ENCODE measurements at places on chromosomes 3 and 15. TPM values are rescaled to one million over a fixed set of nuclear protein-coding genes. Genes with fewer than 3 reads are reported as not detected.

GOLGA6B gene
- not detected for total RNA-seq

CHDH gene
- 12.7 TPM for total RNA-seq

CTNNB1 gene
- 145 TPM for total RNA-seq

DNA sequence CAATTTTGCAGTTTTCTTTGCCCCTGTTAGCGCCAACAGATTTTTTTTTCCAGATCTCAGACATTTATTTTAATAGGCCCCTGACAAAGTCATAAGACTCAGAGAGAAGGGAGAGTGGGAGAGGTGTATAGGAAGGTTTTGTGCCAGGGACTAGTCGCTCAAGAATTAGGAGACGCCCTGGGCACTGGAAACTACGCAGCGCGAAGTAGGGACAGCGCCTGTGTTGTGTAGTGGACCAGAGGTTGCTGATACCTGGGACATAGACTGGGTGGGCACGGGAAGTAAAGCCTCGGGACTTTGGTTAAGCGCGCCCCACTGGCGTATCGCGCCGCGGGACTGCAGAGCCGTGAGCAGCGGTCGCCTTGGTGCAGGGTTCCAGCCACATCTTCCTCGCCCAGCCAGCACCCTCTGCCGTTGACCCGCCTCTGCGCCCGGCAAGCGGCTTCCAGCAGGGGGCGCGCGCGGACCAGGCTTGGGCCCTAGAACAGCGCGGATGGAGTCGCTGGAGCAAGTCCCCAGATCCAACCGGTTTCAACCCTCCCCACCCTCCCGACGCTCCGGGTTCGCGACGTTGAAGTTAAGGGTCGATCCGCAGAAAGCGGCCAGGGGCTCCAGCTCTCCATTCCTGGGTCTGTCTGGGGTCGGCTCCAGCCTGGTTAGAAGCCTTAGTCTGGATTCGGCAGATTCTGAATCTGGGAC, 3.0 kb upstream of the ISLR2 start:
- peak; percentile 95 for DNase-seq

DNA sequence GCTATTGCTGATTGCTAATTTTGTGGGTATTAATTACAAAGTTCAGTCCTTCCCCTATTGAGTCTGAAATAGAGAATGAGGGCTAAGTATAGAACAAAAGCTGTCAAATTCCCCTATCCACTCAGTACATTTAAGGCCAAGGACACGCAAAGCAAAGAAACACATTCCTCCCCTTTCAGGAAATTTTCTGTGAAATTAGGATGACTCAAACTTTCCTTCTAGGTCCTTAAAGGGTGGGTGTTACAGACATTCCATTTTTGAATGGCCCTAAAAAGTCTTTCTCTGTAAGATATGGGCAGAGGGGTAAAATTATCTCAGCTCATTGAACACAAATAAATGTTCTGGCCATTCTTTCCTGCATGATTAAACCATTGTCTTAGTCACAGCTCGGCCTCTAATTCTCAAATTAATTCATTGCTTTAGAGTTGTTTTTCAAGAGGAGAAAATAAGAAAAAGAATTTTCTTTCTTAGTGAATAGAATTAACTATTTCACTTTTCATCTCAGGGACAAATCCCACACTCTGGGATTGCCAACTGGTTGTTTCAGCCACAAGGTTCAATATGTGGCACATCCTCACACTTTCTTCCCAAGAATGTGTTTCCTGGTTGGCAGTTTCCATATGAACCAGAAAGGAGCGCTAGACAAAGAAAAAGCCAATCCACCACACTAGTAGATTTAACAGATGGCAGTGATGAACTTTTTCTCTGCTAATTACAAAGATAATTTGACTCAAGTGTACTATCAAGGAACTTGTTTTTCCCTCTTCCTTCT, 424.1 kb downstream of the ZNF385D start:
- DNase-seq: no peak

DNA sequence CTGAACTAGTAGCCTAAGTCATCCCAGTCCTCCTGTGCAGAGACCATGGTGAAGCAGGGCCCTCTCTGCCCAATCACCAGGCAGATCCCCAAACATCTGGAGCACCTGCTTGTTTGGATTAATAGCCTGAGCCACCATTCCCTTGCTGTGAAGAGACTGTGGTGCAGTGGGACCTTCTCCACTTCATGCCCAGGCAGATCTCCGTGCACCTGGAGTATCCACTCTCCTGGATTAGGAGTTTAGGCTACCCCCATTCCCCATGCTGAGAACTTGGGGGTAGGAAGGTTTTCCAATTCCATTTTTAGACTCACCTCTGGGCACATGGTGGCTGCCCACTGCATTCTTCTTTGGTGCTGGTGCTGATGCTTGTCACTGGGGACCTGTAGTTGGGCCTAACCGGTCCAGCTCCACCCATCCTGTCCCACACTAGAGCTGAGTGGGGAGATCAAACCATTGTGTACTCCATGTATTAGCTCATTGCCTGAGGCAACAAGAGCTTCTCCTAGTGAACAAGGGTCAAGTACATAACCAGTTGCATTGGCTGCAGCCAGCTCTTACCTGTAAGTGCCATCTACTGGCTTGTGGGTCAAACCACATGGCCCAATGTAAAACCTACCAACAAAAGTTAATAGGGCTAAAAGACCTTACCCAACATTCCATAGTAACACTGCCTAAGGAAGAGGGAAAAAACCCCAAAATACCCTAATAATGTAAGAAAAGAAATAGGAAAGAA, 382.5 kb upstream of the CBLB start:
- no peak for DNase-seq

GRCh38 chr3:99684644-99685043, 46.2 kb downstream of the COL8A1 start:
- no peak for DNase-seq

DNA sequence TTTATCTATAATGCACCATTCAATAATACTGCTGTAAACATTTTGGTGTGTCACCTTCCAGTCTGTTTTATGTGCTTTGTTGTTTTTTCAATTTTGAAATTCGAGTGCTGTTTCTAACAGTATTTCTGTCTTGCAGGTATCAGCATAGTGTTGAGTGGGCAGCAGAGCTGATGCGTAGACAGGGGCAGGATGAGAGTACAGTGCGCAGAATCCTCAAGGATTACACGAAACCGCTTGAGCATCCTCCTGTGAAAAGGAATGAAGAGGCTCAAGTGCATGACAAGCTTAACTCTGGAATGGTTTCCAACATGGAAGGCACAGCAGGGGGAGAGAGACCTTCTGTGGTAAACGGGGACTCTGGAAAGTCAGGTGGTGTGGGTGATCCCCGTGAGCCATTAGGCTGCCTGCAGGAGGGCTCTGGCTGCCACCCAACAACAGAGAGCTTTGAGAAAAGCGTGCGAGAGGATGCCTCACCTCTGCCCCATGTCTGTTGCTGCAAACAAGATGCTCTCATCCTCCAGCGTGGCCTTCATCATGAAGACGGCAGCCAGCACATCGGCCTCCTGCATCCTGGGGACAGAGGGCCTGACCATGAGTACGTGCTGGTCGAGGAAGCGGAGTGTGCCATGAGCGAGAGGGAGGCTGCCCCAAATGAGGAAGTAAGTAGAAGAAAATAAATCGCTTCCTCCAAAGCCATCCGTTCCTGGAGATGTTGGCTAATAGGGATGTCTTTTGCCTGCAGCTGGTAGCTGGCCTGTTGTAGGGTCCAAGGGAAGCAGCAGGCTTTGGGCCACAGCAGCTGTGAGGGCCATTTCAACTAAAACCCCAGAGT, 19.1 kb downstream of the TSEN2 start:
- DNase-seq: peak; percentile 35

GRCh38 chr15:39460748-39461147, 120.1 kb upstream of the THBS1 start:
- no peak for DNase-seq

GRCh38 chr3:8503461-8503860, 1.8 kb downstream of the LMCD1 start:
- no peak for DNase-seq

DNA sequence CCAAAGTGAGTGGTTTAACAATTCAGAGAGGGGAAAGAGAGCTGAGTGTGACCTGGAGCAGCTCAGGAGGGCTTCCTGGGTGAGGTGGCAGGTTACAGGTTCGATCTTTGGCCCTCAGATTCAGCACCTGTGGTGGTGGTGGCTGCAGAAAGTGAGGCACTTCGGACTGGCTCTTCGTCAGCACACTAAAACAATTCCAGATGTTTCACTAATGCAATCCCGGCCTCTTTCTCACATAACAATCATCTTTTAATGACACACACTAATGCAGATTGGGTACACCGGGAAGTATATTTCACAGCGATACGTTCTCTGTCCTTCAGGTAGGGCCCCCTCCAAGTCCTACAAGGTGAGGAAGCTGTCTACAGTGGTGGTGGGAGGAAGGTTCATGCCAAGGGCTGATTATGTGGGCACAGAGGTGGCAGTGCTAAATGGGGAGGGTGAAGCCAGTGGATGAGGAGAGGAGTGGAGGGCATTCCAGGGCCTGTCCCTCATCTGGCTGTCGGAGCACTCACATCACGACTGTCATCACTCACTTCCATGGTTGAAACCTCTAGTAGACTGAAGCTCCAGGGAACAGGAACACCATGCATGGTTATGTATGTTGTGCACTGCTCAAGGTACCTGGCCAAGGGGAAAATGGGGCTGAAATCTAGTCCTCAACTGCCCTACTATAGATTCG, 171.1 kb downstream of the RAB11A start:
- DNase-seq: peak; percentile 47

GRCh38 chr3:194057570-194058188, 78.3 kb upstream of the HES1 start:
- DNase-seq: no peak

- no peak for DNase-seq
Measured at GRCh38 chr3:152175528-152175889, 93.2 kb upstream of the MBNL1 start.

- DNase-seq: no peak
Measured at GRCh38 chr3:19595884-19596283, 338.1 kb downstream of the EFHB start.

GRCh38 chr15:81511138-81511537, 137.1 kb upstream of the TMC3 start:
- no peak for DNase-seq

DNA sequence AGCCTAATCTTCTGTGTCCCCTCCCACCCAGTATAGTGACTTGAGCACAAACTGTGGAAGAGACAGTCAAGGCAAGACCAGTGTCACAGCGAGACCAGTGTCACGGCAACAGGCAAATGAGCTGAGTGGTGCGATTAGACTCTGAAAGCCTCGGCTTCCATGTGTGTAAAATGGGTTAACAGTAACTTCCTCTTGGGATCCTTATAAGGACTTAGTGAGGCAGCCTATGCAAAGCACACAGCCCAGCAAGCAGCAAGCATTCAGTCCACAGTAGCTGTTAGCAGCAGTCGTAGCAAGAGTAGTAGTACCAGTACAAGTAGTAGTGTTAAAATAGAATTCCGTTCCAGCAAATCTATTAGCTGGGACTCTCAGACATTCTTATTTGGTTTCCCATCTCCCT, 334.1 kb downstream of the GABRB3 start:
- no peak for DNase-seq

- no peak for DNase-seq
Measured at GRCh38 chr3:178537122-178537705, 978 bp downstream of the KCNMB2 start.

DNA sequence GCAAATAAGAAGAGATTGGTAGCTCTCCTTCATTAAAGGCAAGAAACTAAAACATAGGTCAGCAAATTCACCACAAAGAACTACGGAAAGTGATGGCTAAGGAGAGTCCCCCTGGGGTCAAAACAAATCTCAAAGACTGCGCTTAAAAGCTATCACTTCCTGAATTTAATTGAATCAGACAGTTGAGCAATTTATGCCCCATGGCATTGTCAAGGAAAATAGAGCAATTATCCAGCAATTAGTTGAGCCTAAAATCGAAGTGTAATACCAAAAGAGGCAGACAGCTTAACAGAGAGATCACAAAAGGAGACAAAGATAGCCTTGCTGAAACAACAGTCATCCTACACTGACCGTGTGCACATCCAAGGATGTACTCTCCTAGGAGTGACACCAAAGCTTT, 74.4 kb upstream of the SCN10A start:
- DNase-seq: no peak

- DNase-seq: no peak
Measured at GRCh38 chr15:43859546-43859945, 32.7 kb downstream of the WDR76 start.

DNA sequence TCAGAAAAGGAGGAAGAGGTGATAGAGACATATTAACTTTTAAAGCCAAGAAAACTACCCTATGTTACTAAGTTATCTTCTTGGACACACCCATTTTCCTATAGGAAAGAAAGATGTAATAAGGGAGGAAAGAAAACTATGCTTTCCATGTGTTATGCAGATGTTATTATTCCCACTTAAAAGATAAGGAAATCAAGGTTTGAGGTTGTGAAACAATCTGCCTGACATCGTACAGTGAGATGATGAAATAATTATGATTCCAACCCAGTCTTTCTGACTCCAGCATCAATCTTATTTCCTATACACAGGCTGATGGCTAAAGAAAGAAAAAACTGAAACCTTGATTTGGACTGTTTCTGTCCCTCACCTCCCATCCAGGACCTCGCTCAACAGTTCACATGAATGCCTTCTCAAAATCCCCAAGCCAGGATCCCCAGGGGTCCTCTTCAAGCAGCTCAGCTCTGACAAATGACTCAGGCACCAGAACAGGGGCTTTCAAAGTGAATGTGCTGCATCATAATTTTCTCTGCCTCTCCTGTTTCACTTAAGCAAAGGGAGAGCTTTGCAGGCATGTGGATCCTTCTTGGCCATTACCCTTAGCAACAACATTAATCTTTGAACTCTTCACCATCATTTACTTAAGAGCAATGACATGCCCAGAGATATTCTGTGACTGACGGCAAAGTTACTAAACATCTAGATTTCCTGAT, 12.4 kb upstream of the EID1 start:
- no peak for DNase-seq

DNA sequence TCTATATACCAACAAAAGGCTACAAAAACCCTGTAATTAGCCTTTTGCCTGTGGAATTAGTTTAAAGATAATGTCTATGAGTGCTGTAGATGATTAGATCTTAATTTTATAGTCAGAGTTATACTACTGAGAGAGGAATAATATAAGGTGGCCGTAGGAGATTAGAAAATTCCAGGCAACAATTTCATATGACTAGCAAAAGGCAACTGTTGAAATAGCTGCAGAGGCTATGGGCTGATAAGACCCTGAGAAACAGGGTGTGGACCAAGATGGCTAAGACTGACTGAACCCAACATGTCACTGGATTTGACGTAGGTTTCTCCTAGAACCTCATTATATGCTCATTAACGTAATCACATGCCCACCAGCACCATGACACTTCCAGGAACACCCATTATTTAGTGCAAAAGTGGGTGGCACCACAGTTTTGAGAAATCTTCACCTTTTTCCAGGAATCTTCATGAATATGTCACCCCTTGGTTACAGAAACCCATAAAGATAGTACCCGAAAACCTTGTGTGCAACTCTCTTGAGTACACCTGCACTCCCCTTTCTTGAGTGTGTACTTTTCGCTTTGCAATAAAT, 29.1 kb upstream of the SCG3 start:
- DNase-seq: no peak

GRCh38 chr15:94040541-94041248, 190.7 kb upstream of the MCTP2 start:
- DNase-seq: no peak
